ENCODE measurements at places on chromosomes 11 and 22.

DNA sequence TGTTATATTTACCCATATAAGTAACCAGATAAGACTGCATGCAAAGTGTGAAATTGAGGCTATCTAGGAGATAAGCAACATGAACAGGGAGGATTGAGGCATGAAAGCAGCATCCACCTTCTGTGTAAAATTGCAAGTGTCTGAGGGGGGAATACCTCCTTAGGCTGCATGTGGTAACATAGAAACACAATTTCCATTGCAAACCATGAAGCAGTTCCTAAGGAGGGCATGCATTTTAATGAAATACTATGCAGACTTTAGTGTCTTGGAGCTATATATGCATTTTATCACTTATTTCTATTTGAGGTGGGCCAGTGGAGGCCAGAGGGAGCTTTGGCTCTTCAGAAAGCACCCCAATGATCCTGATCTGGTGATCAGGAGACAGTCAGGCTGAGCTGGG lies 160.2 kb downstream of the C11orf91 start:
- no peak for DNase-seq

DNA sequence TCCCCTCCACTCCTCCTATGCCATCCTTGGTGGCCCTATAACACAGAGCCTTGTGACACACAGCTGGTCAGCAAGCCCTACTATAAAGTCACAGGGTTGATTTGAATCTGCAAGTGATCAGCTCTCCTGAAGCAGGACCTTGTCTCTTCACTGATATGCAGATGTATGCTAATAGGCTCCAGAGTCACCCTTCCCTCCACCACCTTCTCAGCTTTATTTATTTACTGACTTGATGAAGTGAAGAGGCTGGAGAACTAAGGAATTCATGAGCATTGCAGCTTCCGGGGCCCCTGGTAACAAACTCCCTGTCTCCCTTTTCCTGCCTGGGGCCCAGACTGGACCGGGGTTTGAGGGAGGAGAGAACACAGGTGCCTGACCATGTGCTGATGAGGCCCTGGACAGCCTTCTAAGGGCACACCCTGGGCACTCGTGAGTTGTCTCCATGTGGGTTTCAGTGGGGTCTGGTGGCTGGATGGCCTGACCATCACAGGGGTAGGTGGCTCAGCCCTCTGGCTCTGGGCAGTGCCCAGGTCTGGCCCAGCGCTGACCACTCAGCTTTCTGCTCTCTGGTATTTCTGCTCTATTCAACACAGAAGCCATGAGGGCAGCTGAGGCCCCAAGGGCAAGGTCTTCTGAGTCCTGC lies 307.5 kb downstream of the NTM start:
- DNase-seq, result no peak

DNA sequence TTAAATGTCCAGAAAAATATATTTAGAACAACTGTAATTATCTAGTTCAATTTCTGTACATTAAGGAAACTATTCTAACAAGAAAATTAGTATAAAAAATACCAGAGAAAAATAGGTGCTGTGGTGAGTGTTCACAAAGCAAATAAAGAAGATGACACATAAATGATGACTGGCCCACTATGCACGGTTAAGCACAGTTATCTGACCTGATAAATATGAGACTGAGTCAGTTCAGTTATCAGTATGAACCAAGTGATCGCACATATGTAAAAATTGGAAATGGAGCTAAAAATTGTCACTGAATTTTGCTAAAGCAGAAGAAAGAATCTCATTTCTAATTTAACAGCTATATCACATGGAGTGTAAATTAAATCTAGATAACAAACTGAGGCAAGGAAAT lies 18.8 kb upstream of the MAML2 start:
- DNase-seq, result no peak

DNA sequence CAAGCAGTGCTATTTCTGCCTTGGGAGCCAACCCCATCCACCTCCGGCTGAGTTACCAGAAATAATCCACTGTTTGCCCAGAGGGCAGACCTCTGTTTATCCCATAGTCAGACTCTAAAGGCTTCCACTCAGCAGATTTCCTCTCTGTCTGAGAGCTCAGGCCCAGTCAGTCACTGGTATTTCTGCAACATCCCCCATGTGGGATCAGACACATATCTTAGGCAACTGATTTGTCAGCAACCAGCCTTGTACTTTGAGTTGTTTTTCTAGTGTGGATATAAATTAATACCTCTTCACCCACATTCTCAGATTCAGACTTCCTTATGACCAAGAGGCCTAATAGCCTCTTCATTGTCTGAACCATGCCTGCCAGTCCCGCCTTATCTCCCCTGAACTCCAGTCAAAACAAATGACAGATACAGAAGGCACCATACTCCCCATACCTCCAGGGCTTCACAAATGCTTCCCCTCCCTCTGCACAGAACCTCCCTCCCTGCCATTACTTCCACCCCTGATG lies 193.6 kb downstream of the FAM76B start:
- no peak for DNase-seq

DNA sequence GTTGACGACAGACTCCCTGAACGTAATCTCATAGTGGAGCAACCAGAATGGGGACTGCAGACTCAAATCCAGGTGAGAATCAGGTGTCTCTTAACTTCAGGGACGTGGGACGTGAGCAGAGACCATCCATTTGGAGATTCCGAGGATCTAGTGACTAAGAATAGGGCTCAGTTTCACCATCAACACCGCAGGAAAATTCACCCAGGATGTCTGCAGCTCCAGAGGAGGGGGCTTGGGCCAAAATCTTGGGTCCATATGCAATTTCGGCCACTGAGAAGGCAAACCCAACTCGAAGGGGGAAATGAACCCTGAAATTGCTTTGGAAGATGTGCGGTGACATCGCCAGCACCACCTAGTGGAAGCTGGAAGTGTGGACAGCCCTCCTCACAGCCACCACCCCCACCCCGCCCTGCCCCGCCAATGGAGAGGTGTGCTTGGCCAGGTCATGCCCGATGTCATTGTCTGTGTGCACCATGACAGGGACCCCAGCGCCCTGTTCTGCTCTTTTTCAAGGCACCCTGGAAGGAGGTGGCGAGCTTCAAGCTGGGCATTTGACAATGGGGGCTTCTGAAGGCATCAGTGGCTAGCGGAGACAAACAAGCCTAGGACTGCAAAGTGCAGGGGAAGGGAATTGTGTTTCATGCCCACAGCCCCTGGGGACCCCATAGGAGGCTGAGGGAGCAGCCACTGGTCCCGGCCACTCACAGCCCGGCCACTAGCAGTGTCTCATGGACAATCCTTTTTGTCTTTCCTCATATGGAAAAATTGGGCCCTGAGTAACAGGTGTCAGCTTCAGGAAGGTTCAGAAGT lies 24.8 kb downstream of the APOL1 start:
- DNase-seq, result peak; percentile 64
